Epithelial cell of alveolus of lung (primary cell): ENCODE measurements at places on chromosomes 5 and 9. TPM values are rescaled to one million over a fixed set of nuclear protein-coding genes. Genes with fewer than 3 reads are reported as not detected.

The NUTM2F gene
- total RNA-seq, result not detected in 2 replicates

The PLGRKT gene
- 20.9 and 41.4 TPM in 2 replicates for total RNA-seq

The ALDH7A1 gene
- total RNA-seq, result 24.4 and 31.3 TPM in 2 replicates

The TTF1 gene
- 7.8 and 13.8 TPM in 2 replicates for total RNA-seq

The RMRP gene
- total RNA-seq, result 5,375 and 9,932 TPM in 2 replicates

The TSTD2 gene
- total RNA-seq, result 8.0 and 10.2 TPM in 2 replicates

The S1PR3 gene
- total RNA-seq, result 89.6 and 137 TPM in 2 replicates

The IRX1 gene
- 1.7 TPM in 1 of 2 replicates, not detected in the other for total RNA-seq

The HK3 gene
- total RNA-seq, result not detected in 2 replicates

The CBY3 gene
- not detected in 2 replicates for total RNA-seq
